ENCODE measurements at places on chromosomes 13 and 19.
A peak's percentile ranks its signal among the peaks of the same experiment; 100 is the strongest.

- DNase-seq = no peak
These were observed 525.3 kb downstream of the DIAPH3 start for GRCh38 chr13:59638404-59638803.

DNA sequence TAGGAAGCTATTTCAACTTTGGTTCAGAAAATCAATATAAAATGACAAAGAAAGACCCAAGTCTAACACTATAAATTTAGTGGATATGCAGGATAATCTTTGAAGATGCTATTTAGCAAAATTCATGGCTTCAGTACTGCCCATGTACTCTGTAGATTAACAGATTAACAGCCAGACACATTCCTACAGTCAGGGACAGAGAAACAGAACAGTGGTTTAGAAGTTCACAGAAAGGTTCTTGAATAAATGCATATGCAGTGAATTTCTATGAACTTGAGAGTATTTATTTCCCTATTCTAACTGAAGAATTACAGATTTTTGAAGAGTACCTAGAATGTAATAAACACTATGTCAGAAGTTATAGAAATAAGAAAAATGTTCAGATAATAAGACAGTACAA, 222.8 kb downstream of the KLF12 start:
- no peak for DNase-seq

DNA sequence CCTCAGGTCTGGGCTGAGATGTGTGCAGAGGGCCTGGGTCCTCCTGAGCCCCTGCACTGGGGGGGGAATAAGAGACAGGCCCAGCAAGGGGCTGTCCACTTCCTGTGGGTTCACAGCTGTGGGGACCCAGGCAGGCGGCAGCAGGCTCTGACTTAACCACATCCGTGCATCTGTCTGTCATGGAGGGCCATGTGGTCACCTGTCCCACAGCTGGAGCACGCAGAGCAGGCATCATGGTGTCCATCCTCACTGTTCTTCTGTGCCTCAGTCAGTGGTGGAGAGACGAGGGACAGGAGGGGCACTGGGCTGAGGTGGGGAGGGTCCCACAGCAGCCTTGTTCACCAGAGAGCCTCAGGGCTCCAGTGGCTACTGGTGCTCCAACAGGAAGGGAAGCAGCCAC, 16.3 kb upstream of the KIR3DL3 start:
- no peak for DNase-seq

- DNase-seq = no peak
These were observed 40.5 kb upstream of the EBPL start for GRCh38 chr13:49731766-49732165.

GRCh38 chr19:262125-262524, 29.1 kb downstream of the PLPP2 start:
- DNase-seq = no peak

DNA sequence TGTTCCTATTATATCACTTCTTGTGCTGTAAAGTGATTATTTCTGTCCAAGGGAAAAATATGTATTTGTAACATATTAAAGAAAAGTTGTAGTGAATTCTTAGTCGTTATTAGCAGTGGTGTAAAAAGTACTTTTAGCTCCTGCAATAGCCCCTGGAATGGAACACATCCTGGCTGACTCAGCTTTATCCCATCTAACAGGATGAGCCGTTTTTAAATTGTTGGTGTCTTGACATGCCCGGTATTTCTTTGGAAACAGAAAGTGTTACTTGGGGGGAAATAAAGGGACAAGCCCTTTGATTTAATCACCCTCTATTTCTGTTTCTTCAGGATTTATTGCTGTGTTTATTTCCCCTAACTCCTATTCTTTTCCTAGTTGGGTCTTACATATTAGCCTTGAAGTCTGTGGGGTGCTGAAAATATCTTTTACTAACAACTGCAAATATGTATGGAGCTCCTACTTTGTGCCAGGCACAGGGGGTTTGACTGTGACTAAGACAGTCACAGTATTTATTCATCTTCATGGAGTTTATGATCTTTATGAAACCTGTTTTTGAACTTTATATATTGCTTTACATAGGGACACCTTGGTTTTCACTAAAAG, 17.9 kb downstream of the COG3 start:
- no peak for DNase-seq

DNA sequence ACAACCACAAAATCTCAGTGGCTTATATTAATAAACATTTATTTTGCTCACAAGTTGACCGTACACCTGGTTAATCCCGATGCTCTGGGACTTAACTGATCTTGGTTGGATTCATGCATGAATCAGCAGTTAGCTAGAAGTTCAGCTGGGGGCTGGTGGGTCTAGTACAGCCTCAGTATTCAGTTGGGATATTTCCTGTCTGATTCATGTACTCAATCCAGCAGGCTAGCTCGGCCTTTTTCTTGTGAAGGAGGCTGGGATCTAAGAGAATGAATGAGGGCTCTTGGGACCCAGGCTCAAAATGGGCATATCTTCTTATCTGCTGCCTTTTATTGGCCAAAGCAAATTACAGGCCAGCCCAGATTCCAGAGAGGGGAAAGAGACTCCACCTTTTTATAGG, 178.8 kb downstream of the KCTD12 start:
- no peak for DNase-seq

GRCh38 chr13:97001636-97002035, 7.4 kb upstream of the OXGR1 start:
- no peak for DNase-seq

- no peak for DNase-seq
These were observed 77.5 kb upstream of the MIR17HG start for GRCh38 chr13:91270031-91270430.

- DNase-seq = no peak
These were observed 3.9 kb upstream of the NCCRP1 start for GRCh38 chr19:39192846-39193245.

- no peak for DNase-seq
These were observed 1287.6 kb downstream of the EFNB2 start for GRCh38 chr13:105247830-105248229.

DNA sequence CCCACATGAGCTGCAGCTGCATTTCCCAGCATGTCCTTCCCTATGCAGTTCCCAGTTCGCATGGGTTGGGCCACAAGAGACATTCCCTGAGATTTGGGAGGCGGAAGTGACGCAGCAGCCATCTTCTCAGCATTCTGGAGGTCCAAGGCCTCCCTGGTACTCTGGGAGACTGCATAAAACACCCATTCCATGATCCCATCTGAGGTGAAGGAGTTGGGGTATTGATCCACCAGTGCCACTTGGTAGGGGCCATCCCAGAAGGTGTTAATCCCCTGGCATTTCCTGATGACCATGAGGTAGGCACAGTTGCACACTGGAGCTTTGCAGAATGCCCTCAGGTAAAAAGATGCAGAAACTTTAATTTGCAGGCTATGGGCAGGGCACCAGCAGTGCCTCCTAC, 25.4 kb downstream of the POP4 start:
- DNase-seq = no peak

DNA sequence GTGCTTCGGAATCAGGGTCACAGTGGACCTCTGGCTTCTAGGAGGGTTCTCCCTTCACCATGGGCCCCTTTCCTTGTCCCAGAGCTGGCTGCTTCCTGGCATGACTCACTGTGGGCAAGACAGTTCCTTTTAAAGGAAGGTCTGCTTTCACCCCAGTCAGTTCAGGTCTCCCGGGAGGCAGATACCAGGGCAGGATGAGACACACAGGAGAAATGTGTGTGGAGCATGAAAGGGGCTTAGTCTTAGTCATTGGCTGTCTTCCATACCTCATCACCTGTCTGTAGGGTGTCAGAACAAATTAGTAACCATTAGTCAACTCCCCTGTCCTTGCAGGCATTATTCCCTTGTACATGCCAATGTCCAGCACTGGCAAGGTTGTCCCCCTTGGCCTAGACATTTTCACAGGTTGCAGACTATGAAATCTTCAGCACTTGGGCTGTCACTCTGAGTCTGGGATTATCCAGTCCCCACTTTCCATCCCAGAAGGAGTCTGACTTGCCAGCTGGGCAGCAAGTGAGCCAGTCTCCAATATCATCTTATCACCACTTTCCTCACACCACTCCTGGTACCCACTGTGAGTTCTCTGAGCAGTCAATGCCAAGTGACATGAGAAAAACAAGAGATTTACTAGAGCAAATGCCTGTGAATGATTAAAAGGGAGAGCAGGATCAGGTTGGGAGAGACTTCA, 76.8 kb upstream of the MEDAG start:
- DNase-seq = peak; percentile 50

- DNase-seq = peak; percentile 49
These were observed at the start of gene ARHGAP45 for GRCh38 chr19:1066748-1067340. Gene ARHGAP45, plus strand, starts transcription at chr19:1067167. Its CDS starts 239 bp downstream, at chr19:1067406.

DNA sequence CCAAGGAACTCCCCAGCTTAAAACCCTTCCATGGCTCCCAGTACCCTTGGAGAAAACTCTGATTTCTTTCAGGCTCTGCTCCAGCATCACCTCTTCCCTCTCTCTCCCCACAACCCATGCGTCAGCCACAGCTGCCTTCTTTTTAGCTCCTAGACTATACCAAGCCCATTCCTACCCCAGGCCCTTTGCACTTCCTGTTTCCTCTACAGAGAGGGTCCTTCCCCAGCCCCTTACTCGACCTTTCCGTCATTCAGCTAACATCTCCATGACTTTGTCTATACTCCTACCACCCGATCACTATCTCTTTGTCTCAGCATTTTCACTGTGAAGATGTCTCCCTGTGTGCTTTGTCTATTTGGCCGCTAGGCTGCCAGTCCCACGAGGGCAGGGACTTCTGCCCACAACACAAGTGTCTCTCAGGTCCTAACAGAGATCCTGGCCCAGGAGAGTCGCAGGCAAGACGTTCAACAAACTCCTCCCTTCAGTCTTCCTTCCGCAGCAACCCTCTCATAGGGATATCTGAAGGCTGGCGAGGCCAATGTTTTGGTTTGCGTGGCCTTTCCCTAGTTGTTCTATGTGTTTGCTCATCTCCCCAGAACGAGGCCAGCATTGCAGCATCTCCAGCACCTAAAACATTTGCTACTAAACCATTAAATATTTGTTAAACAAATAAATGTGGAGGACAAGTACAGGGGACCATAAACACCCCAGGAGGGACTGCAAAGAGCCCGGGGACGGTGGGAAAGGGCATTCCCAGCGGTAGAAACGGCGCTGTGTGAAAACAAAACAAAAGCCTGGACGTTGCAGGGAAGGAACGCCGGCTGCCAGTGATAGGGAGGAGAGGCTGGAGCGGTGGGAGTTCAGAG, 816 bp downstream of the CCNP start:
- DNase-seq = no peak

- no peak for DNase-seq
These were observed 1.1 kb upstream of the CHST8 start for GRCh38 chr19:33620611-33621010.

DNA sequence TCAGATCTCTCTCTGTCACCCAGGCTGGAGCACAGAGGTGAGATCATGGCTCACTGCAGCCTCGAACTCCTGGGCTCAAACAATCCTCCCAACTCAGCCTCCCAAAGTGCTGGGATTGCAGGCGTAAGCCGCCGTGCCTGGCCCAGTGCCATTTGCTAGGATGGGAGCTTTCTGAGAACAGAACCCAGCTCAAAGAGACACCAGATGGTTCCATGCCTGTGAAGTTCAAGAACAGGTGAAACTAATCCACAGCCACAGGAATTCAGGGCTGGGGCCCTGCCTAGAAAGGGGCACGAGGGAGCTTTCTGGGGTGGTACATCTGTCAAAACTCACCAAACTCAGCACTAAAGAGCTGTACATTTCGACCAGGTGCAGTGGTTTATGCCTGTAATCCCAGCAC, 4.2 kb downstream of the SLC7A9 start:
- no peak for DNase-seq

DNA sequence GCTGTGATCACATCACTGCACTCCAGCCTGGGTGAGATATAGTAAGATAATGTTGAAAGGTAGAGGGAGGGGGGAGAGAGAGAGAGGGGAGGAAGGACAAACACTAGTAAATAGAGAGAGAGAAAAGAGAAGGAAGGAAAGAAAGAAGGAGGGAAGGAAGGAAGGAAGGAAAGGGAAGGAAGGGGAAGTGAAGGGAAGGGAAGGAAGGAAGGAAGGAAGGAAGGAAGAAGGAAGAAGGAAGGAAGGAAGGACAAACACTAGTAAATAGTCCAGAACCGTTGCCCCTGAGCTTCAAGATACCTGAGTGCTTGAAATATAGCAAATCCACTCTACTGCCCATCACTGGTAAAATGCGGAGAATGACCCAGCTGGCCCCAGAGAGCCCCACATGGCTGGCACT, 156.5 kb upstream of the ZNF507 start:
- DNase-seq = no peak

GRCh38 chr13:67967031-67967430, 736.9 kb upstream of the PCDH9 start:
- DNase-seq = no peak

GRCh38 chr19:12772323-12772722, 3.0 kb downstream of the HOOK2 start:
- no peak for DNase-seq

- peak; percentile 75 for DNase-seq
These were observed 15.0 kb upstream of the PGLS start for GRCh38 chr19:17496337-17496997.

GRCh38 chr13:51953347-51954195, 57.7 kb downstream of the ATP7B start:
- DNase-seq = no peak

DNA sequence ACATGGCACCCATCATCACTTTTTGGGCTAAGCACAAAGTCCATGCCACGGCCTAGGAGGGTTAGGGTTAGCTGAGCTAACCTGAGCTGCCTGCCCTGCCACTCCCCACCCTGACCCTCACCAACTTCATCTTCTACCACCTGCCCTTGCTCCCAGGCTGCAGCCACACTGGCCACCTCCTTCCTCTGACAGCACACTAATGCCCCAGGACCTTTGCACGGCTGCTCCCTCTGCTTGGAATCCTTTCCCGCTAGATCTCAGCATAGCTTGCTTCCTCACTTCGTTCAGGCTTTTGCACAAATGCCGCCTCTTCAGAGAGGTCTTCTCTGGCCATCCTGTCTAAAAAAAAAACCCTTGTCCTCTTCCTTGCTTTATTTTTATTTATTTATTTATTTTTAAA, 13.2 kb downstream of the SHANK1 start:
- no peak for DNase-seq

DNA sequence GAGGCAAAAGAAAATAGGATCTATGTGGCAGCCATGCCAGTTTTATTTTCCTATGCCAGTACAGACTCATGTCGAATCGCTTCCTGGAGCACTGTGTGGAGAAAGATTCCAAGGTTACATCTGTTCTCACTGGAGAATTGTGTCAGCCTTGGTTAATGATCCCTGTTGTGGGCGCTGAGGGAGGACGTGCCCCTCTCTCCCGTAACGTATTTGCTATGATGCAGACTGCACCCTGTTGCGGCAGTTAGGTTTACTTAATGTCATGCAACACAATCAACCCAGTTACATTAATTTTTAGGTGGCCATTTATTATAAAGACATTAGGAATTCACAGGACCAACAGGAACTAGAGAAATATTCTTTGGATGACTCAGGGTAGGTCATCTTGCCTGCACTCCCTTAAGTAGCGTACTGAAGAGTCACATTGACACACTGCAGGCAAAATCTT, 892.9 kb downstream of the EFNB2 start:
- DNase-seq = no peak

DNA sequence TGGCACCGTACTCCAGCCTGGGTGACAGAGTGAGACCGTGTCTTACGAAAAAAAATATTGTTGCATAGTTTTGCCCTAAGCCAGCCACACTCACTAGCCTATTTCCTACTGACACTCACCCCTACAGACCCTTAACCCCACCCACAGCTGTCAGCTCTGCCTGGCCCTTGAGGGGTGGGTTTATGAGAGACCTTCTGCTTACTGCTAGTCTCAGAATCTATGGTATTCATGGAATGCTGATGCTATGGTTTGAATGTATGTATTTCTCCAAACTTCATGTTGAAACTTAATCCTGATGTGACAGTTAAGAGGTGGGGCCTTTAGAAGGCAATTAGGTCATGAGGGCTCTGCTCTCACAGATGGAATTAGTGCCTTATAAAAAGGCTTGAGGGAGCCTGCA, 79.2 kb upstream of the LRCH1 start:
- DNase-seq = no peak

Measured in Calu3 (cell line).